Mucosa of descending colon (tissue), 3 donors: ENCODE measurements at places on chromosomes 2 and 18. TPM values are rescaled to one million over a fixed set of nuclear protein-coding genes. Genes with fewer than 3 reads are reported as not detected.
A peak's percentile ranks its signal among the peaks of the same experiment; 100 is the strongest.

Gene DARS1
- 29.6 TPM for total RNA-seq

Gene TYW5
- 10.9 TPM for total RNA-seq

Gene TXNDC2
- total RNA-seq, result 0.28 TPM

DNA sequence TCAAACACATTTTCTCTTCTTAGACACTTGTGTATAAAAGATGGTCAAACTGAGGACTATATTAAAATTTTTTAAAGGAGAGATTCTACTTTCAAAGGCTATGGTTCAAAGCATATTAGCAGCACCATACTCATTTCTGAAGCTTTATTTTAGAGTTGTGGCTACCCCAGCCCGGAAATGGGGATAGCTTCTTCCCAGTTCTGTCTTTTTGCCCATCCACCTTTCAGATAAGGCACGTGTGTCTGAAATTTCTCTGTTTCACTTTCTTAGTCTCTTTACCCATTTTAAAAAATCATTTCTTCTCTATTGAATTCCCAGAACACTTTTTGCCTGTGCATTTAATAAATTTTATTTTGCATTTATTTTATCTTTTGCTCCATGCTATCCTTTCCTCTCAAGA is 431.5 kb downstream of the RNF144A start:
- DNase-seq, result no peak

- DNase-seq, result no peak
Measured at GRCh38 chr2:65576861-65577601, 144.6 kb upstream of the SPRED2 start.

- DNase-seq, result peak; percentile 47
Measured at GRCh38 chr2:240439698-240440151, 4.3 kb downstream of the GPC1 start.

GRCh38 chr2:222000326-222000725 is 298.5 kb downstream of the PAX3 start:
- no peak for DNase-seq

GRCh38 chr2:39171621-39172020 is 50.8 kb upstream of the SOS1 start:
- DNase-seq, result no peak
